ENCODE measurements at places on chromosomes 7 and 10. TPM values are rescaled to one million over a fixed set of nuclear protein-coding genes. Genes with fewer than 3 reads are reported as not detected.

The TMEM106B gene
- 81.3 TPM for total RNA-seq

The WDR91 gene
- 15.0 TPM for total RNA-seq

The DNAJC1 gene
- total RNA-seq: 26.2 TPM

The MICALL2 gene
- total RNA-seq: 21.1 TPM

The MKI67 gene
- total RNA-seq: 44.0 TPM

DNA sequence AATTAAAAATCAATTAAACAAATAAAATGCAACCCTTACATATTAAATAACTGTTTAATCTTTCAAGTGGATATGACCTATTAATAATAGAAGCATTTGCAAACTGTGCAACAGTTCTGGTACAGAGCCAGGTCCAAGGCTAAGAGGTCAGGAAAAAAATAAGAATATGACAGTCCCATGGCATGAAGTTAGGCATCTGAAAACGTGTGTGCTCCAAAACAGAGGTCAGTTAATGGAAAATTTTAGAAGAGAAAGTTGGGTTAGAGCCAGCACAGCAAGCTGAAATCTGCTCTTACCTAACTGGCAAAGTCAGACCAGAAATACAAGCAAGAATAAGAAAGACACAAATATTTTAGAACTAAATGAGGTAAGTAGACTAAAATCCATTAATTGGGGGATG, 757.7 kb downstream of the GRM8 start:
- no peak overlapping the region for H3K27ac ChIP-seq
- H3K4me1 ChIP-seq: peaks cover 7% of the 10 kb centered on the region
- no peak overlapping the region for H3K4me3 ChIP-seq
- no peaks in the 10 kb centered on the region for H3K36me3 ChIP-seq
- no peak for DNase-seq

DNA sequence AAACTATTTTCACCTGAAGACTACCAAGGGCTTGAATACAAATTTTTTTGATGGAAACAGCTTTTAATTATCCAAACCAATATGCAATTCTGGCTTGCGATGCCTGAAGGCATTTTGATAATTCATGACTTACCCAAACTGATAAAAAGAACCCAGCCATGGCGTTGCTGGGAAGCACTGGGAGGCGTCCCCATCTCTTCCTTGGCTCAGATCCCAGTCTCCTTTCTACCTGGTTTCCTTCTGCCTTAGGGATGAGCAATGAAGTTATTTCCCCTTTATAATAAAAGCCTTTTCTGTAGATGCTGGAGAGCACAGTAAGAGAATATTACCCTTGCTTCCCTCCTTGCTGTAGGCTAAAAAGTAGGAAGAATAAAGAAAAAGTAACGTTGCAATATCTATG, 129.1 kb upstream of the ANK3 start:
- no peaks in the 10 kb centered on the region for H3K36me3 ChIP-seq
- no peak for DNase-seq
- H3K27me3 ChIP-seq: no peaks in the 10 kb centered on the region
- no peak overlapping the region for H3K4me3 ChIP-seq
- H3K4me1 ChIP-seq: peaks cover 30% of the 10 kb centered on the region
- peak overlapping the region; percentile 21 for H3K27ac ChIP-seq

DNA sequence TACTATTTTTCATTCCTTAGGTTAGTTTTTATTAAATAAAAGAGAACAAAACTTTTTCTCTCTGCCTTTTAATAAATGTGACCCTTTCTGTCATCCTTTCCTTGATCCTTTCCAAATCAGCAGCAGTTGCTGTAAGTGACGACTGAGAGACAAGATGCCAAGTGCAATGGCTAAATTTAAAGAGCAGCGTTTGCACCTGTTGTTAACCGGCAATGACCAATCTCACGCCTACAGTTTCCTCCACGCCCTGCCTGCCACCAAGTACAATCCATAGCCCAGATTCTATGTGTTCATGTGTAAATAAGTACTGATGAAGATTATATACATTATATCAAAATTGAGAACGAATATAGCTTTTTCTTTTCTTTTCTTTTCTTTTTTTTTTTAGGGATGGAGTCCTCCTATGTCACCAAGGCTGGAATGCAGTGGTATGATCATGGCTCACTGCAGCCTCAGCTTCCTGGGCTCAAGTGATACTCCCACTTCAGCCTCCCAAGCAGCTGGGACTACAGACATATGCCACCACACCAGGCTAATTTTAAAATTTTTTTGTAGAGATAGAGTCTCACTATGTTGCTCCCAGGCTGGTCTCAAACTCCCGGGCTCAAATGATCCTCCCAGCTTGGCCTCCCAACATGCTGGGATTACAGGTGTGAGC, 6.5 kb upstream of the MCU start:
- H3K4me1 ChIP-seq: peaks cover 14% of the 10 kb centered on the region
- H3K27me3 ChIP-seq: no peaks in the 10 kb centered on the region
- peak overlapping the region; percentile 17 for H3K27ac ChIP-seq
- no peak overlapping the region for H3K4me3 ChIP-seq
- DNase-seq: no peak

GRCh38 chr7:41416208-41416595, 286.7 kb downstream of the INHBA start:
- no peaks in the 10 kb centered on the region for H3K27me3 ChIP-seq
- peaks cover 20% of the 10 kb centered on the region for H3K4me1 ChIP-seq
- DNase-seq: no peak
- H3K4me3 ChIP-seq: no peak overlapping the region

DNA sequence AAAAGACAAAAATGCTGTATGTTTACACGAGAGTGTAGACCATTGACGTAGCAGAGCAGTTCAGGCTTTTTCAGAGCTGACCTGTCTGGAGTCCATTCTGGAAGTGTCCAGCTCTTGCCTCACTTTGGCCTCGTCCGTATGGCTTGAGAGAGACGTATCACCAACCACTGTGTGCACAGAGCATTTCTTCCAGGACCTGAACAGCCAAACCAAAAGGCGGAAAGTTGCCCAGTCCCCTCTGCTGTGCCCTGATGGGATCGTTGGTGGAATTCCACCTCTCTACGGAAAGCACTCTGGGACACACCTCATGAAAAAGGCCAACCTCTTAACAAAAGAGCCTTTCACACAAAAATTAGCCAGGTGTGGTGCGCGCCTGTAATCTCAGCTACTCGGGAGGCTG, 184.7 kb upstream of the SH2B2 start:
- peaks cover 15% of the 10 kb centered on the region for H3K4me1 ChIP-seq
- DNase-seq: no peak
- no peaks in the 10 kb centered on the region for H3K27me3 ChIP-seq
- no peak overlapping the region for H3K4me3 ChIP-seq
- peaks cover 21% of the 10 kb centered on the region for H3K36me3 ChIP-seq

- no peak overlapping the region for H3K27ac ChIP-seq
- H3K4me3 ChIP-seq: no peak overlapping the region
- no peaks in the 10 kb centered on the region for H3K36me3 ChIP-seq
- H3K27me3 ChIP-seq: peaks cover 95% of the 10 kb centered on the region
- H3K4me1 ChIP-seq: peaks cover 3% of the 10 kb centered on the region
- no peak for DNase-seq
These were observed 852 bp downstream of the FOXI2 start for GRCh38 chr10:127737563-127738511.

DNA sequence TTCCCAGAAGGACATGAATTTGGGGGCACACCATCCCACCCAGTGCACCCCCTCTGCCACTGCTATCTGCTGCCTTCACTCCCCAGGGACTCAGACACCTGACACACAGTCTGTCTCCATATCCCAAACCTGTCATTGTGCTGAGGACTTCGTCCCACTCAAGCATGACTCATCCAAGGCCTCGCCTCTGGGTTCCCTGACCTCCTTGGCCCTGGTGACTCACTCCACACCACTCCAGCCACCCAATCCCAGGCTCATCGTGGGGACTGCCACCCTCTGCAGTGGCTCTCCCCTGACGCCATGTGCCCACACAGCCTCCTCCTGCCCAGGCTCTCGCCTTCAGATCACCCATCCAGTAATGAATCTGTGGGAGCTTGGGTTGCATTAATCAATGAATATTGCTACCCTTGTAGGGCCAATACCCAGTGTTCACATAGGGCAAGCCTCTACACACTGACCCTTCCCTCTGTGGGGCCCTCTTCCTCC, 6.6 kb upstream of the INSIG1 start:
- no peaks in the 10 kb centered on the region for H3K27me3 ChIP-seq
- no peaks in the 10 kb centered on the region for H3K4me1 ChIP-seq
- no peak for DNase-seq
- H3K4me3 ChIP-seq: no peak overlapping the region
- H3K36me3 ChIP-seq: no peaks in the 10 kb centered on the region
